GM03348 (cell line): ENCODE measurements at places on chromosomes 5 and 9.

GRCh38 chr9:123686131-123686828 lies 243.6 kb downstream of the DENND1A start:
- no peak for DNase-seq

- DNase-seq = no peak
These were observed 21.9 kb upstream of the DHFR start for GRCh38 chr5:80676706-80677105.

DNA sequence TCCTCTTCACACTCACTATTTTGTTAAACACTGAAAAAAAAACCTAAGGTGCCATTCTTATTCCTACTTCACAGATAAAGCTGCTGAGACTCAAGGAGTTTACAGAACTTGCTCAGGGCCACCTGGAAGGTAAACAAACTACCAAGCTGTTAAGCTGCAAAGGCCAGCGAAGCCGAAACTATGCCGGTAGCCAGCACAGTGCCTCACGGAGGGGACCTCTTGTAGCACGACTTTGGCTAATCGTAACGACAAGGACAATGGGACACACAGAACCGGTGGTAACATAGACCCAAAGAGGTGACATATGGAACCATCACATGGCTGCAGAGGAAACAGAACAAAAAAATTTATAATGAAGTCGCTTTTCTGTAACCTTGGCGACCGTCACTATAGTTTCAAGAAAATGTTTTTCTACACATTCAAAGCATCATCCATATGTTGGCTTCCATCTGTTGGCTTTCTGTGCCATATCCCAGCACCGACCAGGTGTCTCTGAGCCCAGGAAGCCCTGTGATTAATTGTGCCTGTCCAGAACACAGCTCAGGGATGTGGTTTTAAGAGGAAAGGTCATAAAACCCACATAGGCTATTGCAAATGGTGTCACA lies 60.3 kb downstream of the S1PR3 start:
- DNase-seq = no peak

DNA sequence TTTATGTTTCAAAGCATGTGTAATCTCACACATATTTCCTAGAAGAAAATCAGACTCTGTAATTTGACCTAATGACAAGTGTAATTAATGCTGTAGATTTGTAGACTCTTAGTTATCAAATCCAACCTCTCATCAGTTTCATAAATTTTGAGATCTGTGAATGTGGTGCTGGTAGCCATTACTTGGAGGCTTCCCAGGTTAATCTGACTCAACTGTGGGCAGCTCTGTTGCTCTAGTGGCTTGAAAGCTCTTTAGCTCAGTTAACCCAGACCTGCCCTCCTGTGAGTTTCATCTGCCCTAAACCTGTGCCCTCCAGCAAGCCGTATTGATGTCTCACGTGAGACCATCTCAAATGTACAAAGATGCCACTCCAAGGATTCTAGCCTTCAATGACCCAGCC lies 323.4 kb downstream of the FBXL7 start:
- peak; percentile 50 for DNase-seq

DNA sequence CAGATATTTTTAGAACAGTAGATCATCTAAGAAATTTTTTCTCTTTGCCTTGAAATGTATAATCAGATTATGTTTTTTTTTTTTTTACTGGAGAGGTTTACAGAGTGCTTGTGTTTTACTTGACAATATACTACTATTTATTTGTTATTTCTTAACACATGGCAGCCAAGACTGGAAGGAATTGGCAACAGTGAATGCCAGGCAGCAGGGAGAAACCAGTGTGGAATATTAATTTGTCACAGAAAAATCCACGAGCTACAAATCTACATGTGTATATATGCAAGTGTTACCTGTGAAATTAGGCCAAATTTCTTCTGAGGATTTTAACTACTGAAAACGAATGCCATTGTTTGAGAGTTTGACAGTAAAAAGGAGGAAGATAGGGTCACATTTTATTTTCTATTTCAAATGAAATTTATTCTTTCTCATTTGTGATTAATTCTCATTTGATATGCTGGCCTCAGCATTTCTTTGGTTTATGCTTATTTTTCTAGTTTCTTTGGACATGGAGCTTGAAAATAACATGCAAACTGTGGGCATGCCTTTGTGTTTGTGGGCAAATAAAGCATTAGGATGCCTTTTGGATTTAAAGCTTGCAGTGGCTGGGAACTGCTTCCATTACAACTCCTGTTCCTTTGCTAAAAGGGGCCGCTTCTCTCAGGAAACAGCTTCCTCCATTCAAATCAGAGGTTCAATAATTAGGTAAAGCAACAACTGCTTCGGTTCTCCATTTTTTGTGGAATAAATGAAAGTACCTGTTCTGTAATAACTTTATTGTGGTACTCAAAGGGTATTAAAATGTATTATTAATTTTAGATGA lies 39.0 kb upstream of the ZFYVE16 start:
- DNase-seq = no peak

GRCh38 chr5:56527174-56527573 lies 288.2 kb upstream of the MAP3K1 start:
- DNase-seq = no peak

DNA sequence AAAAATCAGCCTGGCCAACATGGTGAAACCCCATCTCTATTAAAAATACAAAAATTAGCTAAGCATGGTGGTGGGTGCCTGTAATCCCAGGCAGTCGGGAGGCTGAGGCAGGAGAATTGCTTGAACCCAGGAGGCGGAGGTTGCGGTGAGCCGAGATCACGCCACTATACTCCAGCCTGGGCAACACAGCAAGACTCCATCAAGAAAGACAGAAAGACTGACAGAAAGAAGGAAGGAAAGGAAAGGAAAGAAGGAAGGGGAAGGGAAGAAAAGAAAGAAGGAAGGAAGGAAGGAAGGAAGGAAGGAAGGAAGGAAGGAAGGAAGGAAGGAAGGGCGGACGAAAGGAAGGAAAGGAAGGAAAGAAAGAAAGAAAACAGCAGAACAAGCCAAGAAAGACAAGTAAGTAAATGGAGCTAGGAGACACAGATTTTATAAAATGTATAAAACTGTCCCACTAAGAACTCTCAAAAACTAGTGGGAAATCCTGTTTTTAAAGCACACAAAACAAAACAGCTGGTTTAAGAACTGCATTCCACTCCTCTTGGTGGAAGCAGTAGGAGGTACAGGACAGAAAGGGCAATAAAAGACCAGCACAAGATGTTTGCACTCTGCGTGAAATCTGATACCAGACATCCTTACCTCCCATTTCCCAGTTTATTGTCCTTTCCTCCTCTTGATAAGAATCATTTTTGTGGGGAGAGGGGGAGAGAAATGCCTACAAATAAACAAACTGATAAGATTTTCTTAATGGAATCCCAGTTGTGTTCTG lies 46.7 kb downstream of the MYO10 start:
- peak; percentile 33 for DNase-seq

GRCh38 chr5:60372786-60373185 lies 327.2 kb downstream of the DEPDC1B start:
- DNase-seq = no peak

- DNase-seq = no peak
These were observed 101.6 kb upstream of the CPEB4 start for GRCh38 chr5:173786286-173787187.

- DNase-seq = no peak
These were observed 412.1 kb downstream of the CYLC2 start for GRCh38 chr9:103407260-103407659.

DNA sequence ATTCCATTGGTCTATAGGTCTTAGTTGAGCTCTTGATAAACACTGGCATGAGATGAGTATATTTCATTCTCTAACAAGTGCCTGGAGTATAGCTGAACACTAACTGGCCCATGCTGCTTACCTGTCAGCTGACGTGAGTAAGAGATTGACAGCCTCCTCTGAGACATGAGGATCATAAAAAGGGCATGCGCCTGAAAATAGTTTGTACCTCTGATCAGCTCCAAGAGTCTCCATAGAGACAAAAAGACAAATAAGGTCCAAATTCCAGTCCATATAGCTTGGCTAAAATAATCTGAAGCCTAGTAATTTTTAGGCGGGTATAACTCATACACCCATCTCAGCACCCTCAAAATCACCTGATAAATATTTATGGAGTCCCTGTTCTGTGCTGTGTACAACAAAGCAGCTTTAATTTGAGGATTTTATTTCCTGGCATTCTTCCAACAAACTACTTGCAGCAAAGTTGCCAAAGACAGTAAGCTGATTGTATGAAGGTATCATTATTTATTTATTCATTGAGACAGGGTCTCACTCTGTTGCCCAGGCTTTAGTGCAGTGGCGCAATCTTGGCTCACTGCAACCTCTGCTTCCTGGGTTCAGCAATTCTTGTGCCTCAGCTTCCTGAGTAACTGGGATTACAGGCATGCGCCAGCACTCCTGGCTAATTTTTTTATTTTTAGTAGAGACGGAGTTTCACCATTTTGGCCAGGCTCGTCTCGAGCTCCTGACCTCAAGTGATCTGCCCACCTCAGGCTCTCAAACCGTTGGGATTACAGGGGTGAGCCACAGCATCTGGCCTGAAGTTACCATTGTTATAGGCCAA lies 16.2 kb upstream of the FSD1L start:
- DNase-seq = no peak

DNA sequence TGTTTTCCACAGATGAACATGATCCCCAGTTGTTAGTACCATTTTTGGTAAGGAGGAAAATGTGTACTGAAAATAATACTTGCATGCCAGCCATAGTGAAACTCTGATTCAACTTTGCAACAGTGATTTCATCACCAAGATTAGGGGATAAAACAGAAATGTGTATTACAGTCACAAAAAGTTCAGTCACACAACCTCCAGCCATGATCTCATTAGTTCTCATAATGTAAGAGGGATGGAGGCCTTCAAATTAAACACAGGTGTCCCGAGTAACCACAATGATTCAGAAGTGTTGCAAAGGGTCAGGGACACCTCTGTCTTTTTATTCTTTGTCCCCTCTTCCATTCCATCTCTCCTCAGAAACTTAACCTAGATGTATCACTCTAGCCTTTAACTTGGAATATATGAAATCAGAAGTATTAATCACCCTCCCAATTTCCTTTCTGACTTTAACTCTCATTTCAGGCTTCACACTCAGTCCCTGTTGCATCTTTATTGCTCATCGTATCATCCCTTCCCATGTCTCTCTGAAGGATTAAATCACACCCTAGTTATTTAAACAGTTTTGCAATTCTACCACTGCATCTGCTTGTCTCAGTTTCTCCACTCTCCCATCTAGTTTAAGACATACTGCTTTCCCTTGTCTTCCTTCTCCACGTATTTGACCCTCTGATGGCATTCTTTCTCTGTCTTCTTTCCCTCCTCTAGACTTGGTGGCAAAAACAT lies 291.2 kb downstream of the ADAMTS6 start:
- peak; percentile 72 for DNase-seq

GRCh38 chr5:98770911-98771322 lies 2.5 kb upstream of the RGMB start:
- no peak for DNase-seq

DNA sequence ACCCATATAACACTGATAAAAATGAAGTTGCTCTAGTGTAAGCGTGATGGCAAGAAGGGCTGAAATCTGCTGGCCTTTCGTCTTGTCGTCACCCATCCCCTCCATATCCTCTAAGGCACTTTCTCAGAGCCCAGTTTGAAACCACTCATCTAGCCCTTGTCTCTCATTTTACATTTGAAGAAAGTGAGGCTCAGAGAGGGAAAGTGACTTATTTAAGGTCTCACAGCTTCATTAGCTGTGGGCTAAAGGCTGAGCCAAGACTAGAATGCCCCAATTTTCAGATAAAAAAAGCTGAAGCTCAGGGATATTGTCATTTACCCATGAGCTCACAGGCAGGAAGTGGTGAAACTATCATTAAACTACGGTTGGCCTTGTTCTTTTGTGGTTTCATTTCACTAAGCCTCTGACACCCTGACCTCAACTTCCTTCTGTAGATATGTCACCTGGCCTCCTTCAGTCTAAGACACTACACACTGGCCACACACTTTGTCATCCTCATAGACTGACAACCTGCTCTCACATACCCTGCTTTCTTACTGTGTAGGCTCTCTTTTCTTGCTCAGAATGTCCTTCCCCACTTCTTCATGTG lies 176.7 kb upstream of the DMAC1 start:
- no peak for DNase-seq

- DNase-seq = no peak
These were observed 222.8 kb downstream of the TENT4A start for GRCh38 chr5:6936031-6936430.

- DNase-seq = no peak
These were observed 20.3 kb upstream of the TNIP1 start for GRCh38 chr5:151101151-151101550.

DNA sequence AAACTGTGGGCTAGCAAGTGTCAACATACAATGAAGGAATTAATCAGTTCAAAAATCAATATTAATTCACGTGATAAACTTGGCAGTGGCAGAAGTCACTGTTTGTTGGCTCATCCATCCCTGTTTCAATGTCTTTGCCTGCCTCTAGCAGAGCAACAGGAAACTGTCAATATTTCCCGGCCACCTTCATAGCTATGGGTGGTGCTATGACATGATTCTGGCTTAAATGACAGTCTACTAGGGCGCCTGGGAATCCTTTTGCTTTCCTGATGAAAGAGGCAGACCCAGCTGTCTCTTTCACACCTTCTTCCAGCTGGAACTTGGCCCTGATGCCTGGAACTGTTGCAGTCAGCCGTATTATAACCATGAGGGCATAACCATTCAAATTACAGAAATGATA lies 72.1 kb upstream of the DNAH5 start:
- DNase-seq = no peak

GRCh38 chr9:125439434-125440272 lies 178.0 kb downstream of the GAPVD1 start:
- DNase-seq = no peak

- DNase-seq = no peak
These were observed 3.3 kb upstream of the SLC2A8 start for GRCh38 chr9:127393645-127394044.

DNA sequence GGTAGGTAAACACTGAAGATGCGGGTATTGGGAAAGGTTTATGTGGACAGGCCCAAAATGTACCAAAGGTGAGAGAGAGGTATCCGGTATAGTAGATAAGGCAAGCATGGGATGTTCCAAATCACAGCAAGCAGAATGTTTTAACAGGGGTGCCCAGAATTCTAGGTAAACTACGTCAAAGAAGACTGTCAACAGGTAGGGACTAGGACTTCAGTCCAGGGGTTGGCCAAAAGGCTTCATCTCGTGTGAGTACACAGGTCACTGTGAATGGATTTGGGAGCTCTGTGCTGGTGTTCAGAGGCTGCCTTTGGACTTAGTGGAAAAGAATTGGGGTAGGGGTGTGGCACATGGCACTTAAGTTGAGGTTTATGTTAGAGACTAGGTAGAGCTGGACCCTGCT lies 66.4 kb downstream of the PIK3R1 start:
- no peak for DNase-seq

- DNase-seq = peak; percentile 40
These were observed 139.8 kb upstream of the RPS23 start for GRCh38 chr5:82417776-82418607.

GRCh38 chr5:140287801-140288521 lies 14.9 kb downstream of the PFDN1 start:
- DNase-seq = no peak
